LHCN-M2 (cell line): ENCODE measurements at places on chromosomes 6 and 20. TPM values are rescaled to one million over a fixed set of nuclear protein-coding genes. Genes with fewer than 3 reads are reported as not detected.
A peak's percentile ranks its signal among the peaks of the same experiment; 100 is the strongest.

The ANKS1A gene
- 10.1 and 13.4 TPM in 2 replicates for total RNA-seq

- no peak for DNase-seq
Measured at GRCh38 chr20:47508278-47508677, 6.6 kb downstream of the NCOA3 start.

The GATA5 gene
- not detected in 2 replicates for total RNA-seq

DNA sequence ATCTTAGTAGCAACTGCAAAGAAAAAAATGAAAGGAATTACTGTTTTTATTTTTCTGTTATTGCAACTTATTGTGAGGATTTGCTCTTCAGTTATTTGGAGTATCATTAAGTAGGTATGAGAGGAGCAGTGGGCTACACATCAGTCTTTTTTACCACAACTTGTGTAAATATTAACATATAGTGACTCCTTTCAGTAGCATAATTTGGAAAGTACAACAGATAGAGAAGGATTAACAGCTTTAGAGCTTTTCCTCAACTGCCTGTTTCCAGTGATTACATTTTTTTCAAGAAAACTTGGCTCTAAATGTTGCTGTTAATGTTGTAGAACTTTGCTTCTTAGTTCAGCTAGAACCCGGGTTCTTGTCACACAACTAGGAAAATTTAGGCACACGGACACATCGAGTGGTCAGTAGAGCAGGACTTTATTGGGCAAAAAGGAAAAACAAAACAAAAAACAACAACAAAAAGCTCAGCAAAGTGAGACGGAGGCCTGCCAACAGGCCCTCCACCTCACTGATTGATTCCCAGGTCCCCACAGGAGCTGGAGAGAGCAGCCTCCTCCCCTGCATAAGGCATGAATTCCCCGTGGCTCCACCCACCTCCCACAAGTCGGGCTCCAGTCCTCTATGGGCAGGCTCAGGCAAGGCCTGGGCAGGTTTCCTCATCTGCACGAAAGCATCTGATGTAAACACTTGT is 75.1 kb downstream of the ADGRG6 start:
- DNase-seq: no peak

- no peak for DNase-seq
Measured at GRCh38 chr6:120096696-120097260, 747.2 kb upstream of the MAN1A1 start.

GRCh38 chr6:43707767-43708166 is 20.2 kb upstream of the MRPS18A start:
- no peak for DNase-seq

GRCh38 chr6:82877213-82878195 is 188.1 kb downstream of the UBE3D start:
- peak; percentile 57 for DNase-seq

- DNase-seq: no peak
Measured at GRCh38 chr6:12865117-12865516, 148.6 kb downstream of the PHACTR1 start.

- no peak for DNase-seq
Measured at GRCh38 chr6:150898399-150899170, 33.1 kb downstream of the MTHFD1L start.

GRCh38 chr20:64086801-64087200 is 2.6 kb upstream of the LKAAEAR1 start:
- no peak for DNase-seq

DNA sequence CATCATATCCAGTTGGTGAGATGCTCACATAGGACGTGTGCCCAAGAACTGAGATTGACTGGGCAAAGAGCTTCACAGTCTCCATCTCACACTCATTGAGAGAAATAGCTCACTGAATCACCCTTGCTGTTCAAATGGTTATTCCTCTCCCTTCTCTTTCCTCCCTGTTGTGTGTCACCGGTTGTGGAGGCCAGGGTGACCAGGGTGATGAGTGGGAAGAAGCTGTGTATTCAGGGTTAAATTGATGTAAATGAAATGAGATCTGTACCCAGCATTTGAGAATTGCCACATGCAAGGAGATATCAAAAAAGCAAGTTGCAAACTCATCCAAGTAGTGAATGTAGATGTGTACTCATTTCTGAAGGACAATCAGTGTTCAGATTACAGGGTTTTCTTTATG is 36.6 kb upstream of the VAPB start:
- DNase-seq: no peak

DNA sequence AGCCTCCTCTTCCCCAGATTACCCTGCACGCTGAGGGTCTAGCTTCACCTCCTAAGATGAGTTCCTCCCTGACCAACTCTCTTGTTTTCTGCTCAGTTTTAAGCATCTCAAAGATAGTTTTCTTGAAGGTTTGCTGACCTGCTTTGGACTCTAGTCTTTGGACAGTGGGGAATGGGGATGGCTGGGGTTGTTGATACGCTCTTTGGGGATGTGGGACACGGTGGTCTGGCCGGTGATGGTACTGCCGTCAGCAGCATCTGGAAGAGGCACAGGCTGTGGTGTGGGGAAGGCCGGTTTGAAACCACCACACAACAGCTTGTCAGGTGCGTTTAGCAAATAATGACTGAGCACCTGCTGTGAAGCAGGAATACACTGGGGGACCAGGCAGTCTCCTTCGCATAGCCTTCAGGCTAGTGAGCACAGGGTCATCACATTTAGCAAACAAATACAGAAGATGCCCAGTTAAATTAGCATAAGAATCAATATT is 94.1 kb downstream of the TMEM242 start:
- DNase-seq: no peak

DNA sequence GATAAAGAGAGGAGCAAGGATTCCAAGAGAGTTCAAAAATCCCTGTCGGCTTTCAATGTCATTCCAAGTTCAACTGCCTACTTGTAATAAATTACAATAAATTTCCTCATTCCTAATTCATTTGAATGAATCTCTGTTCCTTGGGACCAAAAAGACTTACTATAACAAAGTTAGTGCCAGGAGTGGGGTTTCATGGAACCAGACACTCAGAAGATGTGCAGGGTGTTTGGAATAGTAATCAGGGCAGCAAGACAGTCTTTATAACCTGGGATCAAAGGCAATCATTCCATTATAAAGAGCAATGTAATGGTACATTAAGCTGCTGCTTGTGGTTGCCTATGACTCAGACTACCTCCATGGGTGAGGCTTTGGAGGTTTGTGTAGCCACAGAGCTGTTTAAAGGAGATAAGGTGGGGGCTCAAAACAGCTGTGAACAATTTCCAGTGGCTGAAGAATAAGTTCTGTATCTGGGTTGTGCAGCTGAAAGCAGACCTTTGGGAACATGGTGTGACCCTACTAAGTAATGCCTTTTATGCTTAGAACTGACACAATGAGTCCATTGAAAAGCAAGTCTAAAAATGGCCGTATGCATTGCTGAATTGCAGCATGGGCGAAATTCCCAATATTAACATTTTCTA is 159.9 kb downstream of the LINC00237 start:
- no peak for DNase-seq

GRCh38 chr6:125314009-125314581 is 12.3 kb upstream of the HDDC2 start:
- DNase-seq: peak; percentile 46

- no peak for DNase-seq
Measured at GRCh38 chr6:51841626-51842025, 245.8 kb downstream of the PKHD1 start.

The BPIFB2 gene
- total RNA-seq: not detected in 2 replicates

The MRPS10 gene
- 53.0 and 58.1 TPM in 2 replicates for total RNA-seq

DNA sequence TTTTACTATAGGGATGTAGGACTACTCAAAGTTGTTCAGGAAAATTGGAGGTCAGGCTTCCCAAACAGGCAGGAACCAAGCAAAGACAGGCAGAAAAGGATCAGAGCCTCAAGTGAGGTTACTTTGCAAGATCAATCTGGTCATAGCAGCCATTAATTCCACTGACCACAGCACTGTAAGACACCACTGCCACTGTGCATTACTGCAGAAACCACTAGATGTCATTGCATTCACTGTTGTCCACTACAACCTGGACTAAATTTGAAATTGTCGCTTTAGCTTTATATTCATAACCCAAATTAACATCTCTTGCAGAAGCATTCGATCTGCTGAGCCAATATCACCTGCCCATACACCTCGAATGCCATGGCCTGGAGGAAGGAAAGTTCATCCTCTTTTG is 126.9 kb upstream of the UFL1 start:
- no peak for DNase-seq

DNA sequence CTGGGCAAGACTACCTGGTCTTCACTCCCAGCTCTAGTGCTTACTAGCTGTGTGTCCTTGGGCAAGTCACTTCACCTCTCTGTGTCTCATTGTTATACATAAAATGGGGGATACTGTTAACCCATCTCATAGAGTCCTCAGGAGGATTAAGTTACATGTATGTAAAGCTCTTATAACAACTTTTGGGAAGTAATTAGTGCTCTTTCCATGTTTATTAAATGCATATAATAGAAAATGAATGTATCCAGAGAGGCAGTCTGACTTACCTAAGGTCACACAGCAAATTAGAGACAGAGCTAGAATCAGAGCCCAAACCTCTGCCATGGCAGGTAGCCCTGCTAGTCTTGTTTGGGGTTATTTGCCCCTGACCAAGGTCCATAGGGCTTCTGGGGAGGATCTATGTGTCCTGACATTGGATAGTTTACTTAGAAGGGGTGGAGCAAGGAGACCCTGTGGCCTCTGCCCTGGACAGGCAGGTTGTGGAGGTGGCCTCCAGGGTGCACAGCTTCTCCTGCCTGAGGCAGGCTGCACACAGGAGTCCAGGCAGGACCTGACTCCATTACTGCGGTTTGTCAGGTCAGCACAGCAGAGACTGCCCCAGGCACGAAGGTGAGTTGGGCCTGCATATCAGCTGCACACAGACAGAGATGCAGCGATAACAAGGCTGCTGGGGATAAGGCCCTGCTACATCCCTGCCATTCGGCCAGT is 8.4 kb upstream of the MAPK13 start:
- no peak for DNase-seq

The ECT2L gene
- total RNA-seq: not detected in 2 replicates

- peak; percentile 96 for DNase-seq
Measured at GRCh38 chr20:63536241-63536977, 767 bp downstream of the PTK6 start.

- DNase-seq: no peak
Measured at GRCh38 chr6:57158658-57159057, 13.5 kb upstream of the BAG2 start.

GRCh38 chr20:44028868-44029847 is 114.5 kb downstream of the TOX2 start:
- no peak for DNase-seq

The NEURL2 gene
- 5.4 and 9.0 TPM in 2 replicates for total RNA-seq

The HLA-DOB gene
- not detected in 2 replicates for total RNA-seq

The TCF21 gene
- total RNA-seq: not detected in 2 replicates

DNA sequence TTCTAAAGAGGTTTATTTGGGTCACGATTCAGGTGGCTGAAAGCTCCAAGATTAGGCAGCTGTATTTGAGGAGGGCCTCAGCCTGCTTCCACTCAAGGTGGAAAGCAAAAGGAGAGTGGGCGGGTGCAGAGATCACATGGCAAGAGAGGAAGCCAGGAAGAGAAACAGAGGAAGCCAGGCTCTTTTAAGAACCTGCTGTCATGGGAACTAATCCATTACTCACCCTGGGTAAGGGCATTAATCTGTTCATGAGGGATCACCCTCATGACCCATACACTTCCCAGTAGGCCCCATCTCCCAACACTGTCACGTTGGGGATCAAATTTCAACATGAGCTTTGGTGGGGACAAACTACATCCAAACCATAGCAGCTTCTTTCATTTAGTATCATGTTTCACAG is 53.9 kb downstream of the DHX35 start:
- DNase-seq: no peak

DNA sequence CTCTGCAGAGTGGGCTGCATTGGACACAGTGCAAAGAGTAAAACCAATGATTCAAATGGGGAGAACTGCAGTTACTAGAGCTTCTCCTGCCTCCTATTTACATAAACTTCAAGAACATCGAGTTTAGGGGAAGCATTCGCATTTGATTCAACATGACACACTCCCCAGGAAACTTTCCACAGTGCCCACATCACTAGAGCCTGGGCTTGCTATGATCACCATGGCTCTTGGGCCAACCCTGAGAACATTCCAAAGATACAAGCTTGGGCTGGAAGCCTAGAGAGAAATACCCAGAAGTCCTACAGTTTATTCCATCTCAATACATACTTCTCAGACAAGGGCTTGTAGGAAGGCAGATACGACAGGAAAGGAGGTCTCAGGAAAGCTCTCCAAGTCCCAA is 337.9 kb downstream of the CD83 start:
- no peak for DNase-seq

The ADGRF5 gene
- total RNA-seq: not detected in 2 replicates

DNA sequence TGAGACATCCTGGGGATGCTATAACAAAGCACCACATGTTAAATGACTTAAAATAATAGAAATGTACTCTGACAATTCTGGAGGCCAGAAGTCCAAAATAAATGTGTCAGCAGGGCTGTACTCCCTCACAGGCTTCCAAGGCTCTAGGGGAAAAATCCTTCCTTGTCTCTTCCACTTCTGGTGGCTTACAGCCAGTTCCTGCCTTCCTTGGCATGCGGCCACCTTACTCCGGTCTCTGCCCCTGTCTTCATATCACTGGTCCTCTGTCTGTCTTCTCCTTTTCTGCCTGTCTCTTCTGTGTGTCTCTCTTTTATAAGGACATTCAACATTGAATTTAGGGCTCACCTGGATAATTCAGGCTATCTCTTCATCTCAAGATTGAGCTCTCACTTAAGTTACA is 155.3 kb upstream of the SYNCRIP start:
- no peak for DNase-seq

The OPRL1 gene
- total RNA-seq: 0.92 and 1.2 TPM in 2 replicates

The EYS gene
- total RNA-seq: 0.26 and 0.98 TPM in 2 replicates

DNA sequence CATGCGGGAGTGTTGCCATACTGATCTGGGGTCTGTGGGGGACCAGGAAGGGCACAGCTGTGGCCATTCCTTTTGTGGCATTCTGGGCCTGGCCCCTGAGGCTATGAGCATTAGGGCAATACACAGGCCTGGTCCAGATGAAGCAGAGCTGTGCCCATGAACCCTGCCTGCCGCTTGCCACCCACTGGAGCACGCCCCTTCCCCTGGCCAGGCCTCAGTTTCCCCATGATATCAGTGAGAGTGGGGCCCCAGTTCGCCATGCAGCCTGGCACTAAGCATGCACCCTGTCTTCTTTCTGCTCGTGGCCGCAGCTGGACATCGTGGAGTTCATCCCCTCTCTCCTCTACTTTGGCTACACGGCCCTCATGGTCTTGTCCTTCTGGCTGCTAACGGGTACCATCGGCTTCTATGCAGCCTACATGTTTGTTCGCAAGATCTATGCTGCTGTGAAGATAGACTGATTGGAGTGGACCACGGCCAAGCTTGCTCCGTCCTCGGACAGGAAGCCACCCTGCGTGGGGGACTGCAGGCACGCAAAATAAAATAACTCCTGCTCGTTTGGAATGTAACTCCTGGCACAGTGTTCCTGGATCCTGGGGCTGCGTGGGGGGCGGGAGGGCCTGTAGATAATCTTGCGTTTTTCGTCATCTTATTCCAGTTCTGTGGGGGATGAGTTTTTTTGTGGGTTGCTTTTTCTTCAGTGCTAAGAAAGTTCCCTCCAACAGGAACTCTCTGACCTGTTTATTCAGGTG is 42.4 kb downstream of the PLAGL2 start:
- DNase-seq: no peak

DNA sequence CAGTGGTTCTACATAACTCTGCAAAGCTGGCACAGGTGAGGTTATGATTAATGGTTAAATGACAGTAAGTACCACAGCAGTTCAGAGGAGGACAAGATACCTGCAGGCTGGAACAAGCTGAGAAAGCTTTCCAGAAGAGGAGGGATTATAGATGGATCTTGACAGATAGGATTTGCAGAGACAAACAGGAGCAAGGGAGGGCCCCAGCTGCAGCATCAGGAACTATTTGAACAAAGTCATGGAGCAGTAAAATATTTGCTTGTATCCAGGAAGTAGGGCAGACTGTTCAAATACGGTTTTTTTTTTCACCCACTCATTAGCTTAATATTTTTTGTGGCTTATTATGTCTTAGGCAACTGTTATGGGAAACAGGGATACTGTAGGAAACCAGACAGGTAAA is 144.4 kb upstream of the MAN1A1 start:
- no peak for DNase-seq
